ENCODE measurements at places on chromosomes 7 and 10. TPM values are rescaled to one million over a fixed set of nuclear protein-coding genes. Genes with fewer than 3 reads are reported as not detected.

DNA sequence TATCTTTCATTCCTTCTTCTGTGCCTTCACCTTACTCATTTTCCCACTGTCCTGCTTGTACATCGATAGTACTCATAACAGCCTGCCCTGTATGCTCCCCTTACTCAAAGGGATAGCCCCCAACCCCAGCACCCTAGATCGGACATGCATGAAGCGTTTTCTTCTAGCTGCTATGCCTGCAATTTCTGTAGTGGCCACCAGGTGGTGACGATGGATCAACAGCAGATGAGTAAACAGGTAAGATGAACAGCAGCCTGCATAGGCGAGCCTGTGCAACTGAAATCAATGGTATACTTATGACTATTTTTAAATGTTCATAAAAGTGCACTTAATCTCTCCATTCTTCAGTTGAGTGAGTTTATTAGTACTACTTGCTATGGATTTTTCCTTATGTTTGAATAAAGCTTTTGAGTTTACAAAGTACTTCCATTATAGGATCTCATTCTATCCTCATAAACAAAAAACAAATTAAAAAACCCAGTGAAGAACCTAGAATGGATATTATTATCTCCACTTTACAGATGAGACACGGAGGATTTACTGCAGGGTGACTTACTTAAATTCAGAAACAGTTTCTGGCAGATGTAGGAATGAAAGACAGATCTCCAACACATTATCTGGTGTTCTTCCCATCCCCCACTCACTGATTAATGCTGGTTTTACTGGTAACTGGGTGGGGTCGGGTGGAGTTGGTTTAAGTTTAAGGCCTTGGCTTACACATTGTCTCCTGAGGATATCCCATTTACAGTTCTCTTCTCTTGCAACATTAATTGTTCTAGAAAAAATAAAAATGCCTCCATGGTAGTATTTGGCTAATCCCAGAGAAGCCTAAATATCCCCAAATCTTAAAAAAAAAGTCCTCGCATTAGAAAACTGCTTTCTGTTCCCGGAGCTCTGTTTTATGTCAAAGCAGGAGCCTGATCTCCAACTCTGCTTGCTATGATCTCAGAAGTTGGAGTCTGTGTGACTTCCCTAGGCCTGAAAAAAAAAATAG is 222.1 kb downstream of the GLI3 start:
- peak; percentile 39 for DNase-seq

GRCh38 chr7:80918399-80918798 is 452 bp downstream of the SEMA3C start:
- DNase-seq: no peak

GRCh38 chr7:74655768-74656440 is 1.6 kb upstream of the GTF2I start:
- DNase-seq: no peak

GRCh38 chr10:59718257-59718656 is 8.6 kb upstream of the SLC16A9 start:
- no peak for DNase-seq

CTAGE4 gene
- polyA plus RNA-seq: 1.4 TPM

Data from liver (tissue), 10 donors.